ENCODE measurements at places on chromosomes 13 and 19. TPM values are rescaled to one million over a fixed set of nuclear protein-coding genes. Genes with fewer than 3 reads are reported as not detected.

JAK3 gene
- 0.19 TPM for total RNA-seq

CEACAM21 gene
- total RNA-seq = not detected

PSPN gene
- 0.67 TPM for total RNA-seq

ZNF653 gene
- total RNA-seq = 5.0 TPM

OLFM2 gene
- 11.2 TPM for total RNA-seq

ZNF571 gene
- 1.6 TPM for total RNA-seq

PDS5B gene
- total RNA-seq = 8.8 TPM

AP2S1 gene
- 305 TPM for total RNA-seq

ASPDH gene
- not detected for total RNA-seq
